T-helper 17 cell (primary cell): ENCODE measurements at places on chromosomes 4 and X. TPM values are rescaled to one million over a fixed set of nuclear protein-coding genes. Genes with fewer than 3 reads are reported as not detected.
A peak's percentile ranks its signal among the peaks of the same experiment; 100 is the strongest.

GRCh38 chr4:88794952-88795351 is 97.3 kb upstream of the NAP1L5 start:
- DNase-seq: no peak

USP46 gene
- total RNA-seq: 24.0 TPM

NALF2 gene
- total RNA-seq: 0.13 TPM

DNA sequence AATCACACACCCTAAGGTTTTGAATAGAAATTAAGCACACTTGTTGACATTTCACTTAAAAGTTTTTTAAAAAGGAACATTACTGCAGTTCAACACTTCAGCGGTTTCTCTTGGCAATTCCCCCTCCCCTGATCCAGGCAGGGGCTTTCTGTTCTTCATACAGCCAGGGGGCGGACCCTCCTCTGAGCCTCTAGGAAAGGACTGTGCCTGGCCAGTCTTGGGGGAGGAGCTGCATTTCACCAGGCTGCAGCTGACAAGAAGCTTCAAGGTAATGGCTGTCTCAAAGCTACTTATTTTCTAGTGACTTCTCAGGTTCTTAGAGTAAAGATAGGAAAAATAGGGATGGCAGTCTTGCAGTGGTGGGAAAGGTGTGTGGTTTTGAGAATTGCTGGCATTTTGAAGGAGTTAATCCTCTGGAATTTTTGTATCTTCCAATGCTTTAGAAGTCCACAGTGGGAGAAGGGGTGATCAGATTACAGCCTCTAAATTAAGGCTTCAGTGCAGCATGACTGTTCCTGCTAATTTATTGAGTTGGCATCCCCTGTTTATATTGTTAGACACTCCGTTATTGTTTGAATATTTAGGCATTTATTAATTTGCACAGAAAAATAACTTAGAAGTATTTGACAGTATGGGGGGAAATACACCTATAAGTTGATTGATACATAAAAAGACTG is 33.5 kb downstream of the PWWP3B start:
- DNase-seq: no peak

GRCh38 chr4:168648929-168649328 is 152.1 kb downstream of the PALLD start:
- no peak for DNase-seq

- no peak for DNase-seq
These were observed 552.7 kb downstream of the ZNF674 start for GRCh38 chrX:45992402-45993123.

- no peak for DNase-seq
These were observed 74.5 kb downstream of the UCHL1 start for GRCh38 chr4:41331224-41331623.

- DNase-seq: no peak
These were observed 337.6 kb downstream of the STIM2 start for GRCh38 chr4:27198246-27198645.

NR3C2 gene
- 42.5 TPM for total RNA-seq

- no peak for DNase-seq
These were observed 3.3 kb downstream of the PCDH10 start for GRCh38 chr4:133152330-133152821.

DNA sequence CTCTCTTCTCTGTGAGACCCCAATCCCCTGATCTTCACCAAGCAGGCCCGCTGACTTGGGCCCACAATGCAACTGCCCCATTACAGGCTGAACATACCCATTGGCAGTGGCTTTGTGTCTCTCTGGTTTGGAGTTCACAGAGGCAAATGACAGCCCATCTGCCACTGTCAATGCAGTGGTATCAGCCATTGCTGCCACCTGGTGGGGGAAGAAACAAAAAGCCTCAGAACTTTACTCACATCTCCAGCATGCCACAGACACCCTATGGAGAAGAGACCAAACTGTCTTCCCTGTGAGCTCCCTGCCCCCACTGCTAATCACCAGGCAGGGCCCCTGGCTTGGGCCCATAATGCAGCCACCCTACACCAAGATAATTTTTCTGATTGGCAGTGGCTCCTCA is 729.3 kb upstream of the ACTRT1 start:
- no peak for DNase-seq

GRCh38 chrX:129581904-129582303 is 41.8 kb downstream of the OCRL start:
- DNase-seq: no peak

GRCh38 chr4:7436256-7436655 is 1.5 kb upstream of the PSAPL1 start:
- DNase-seq: no peak

MAN2B2 gene
- total RNA-seq: 34.9 TPM

DNA sequence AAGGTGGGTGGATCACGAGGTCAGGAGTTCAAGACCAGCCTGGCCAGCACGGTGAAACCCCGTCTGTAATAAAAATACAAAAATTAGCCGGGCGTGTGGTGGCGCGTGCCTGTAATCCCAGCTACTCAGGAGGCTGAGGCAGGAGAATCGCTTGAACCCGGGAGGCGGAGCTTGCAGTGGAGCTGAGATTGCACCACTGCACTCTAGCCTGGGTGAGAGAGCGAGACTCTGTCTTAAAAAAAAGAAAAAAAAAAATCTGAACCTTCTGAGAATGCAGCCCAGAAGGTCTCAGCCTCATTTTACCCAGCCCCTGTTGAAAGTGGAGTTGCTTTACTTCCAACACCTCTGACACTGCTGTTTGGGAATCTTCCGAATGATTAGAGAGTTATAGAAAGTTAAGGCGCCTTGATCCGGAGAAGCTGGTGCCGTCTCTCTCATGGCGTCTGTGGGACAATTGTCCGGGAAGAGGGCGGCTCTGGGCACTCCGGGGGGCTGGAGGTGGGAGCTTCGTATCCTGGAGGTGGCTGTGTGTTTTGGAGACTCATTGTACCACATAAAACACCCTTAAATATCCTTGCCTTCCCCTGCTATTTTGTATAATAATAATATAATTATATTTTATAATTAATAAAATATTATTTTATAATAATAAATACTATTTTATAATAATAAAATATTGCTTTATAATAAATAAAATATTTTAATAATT is 92.7 kb upstream of the PPP2R3B start:
- no peak for DNase-seq

- DNase-seq: peak; percentile 67
These were observed 969 bp downstream of the STIM2 start for GRCh38 chr4:26861434-26862186.

- no peak for DNase-seq
These were observed 1064.6 kb upstream of the SLIT2 start for GRCh38 chr4:19187096-19187495.

DNA sequence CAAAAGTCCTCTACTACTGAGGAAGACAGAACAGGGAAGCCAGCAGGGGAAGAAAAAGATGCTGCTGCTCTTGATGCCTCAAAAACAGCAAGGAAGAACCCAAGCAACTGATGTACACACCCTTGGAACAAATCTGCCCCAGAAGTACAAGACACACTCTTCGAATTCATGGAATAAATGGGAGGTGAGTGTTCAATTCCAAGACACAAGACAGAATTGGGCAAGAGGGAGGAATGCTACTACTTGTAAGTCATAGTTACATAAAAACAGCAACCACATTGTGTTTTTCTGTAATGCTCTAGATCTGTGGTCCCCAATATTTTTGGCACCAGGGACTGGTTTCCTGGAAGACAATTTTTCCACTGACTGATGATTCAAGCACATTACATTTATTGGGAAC is 58.0 kb upstream of the H2AZ1 start:
- DNase-seq: no peak

GRCh38 chr4:139950568-139950967 is 203.4 kb downstream of the MAML3 start:
- DNase-seq: no peak

SPANXA2 gene
- total RNA-seq: not detected

DNA sequence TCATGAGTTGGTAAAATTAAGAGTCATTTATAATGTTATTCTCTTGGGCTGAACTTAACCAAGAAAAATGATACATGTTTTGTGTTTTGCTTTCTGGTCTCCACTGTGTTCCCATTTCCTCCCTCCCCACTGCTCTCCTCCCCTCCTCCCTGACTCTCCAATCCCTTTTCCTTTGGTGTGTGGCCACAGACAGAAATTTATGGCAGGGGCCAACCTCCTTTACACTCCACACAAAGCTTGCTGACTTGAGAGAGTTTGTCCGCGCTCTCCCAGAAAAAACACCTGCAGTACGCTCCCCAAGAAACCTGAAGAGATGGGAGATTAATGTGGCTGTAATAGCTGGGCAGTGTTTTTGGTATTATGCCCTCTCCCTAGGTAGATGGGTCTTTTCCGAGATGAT is 88.9 kb downstream of the ALPK1 start:
- no peak for DNase-seq

GRCh38 chrX:859329-859728 is 228.7 kb downstream of the SHOX start:
- DNase-seq: no peak

DNA sequence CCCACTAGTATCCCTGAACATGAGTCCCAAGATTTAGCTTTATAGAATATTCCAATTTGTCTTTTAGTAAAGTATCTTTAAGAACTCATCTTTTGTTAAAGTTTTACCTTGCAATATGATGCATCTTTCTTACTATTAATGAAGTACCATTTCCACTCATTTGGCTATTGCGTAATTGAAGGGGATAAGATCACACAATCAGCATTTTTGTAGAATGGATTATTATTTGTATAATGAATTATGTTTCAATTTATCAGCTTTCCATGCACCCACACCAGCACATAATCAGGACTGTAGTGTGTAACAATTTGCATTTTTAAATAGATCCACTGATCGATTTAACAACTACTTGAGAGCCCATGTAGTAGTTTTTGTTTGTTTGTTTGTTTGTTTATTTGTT is 1364.9 kb upstream of the IGFBP7 start:
- no peak for DNase-seq

DNA sequence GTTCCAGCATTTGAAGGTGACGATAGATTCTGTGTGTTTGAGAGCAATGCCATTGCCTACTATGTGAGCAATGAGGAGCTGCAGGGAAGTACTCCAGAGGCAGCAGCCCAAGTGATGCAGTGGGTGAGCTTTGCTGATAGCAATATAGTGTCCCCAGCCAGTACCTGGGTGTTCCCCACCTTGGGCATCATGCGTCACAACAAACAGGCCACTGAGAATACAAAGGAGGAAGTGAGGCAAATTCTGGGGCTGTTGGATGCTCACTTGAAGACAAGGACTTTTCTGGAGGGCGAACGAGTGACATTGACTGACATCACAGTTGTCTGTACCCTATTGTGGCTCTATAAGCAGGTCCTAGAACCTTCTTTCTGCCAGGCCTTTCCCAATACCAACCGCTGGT is 142.0 kb downstream of the PLS3 start:
- DNase-seq: no peak

GRCh38 chr4:93327346-93327745 is 501.2 kb upstream of the ATOH1 start:
- no peak for DNase-seq

DNA sequence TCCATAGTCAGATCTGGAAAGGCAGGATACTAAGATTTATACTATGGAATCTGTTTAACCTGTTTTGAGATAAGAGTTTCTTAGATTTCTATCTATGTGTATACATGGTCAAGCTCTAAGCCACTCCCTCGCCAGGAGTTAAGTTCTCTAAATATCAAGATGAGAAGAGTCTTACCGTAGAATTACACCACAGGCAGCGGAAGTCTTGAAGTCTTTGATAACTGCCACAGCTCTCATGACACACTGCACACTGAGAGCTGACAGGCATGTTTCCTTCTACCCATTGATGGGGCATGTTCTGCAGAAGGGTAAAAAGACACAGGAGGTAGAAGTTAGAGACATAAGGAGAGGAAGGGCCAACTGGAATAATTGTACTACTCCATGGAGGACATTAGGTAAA is 67.7 kb downstream of the DGKK start:
- DNase-seq: no peak

DNA sequence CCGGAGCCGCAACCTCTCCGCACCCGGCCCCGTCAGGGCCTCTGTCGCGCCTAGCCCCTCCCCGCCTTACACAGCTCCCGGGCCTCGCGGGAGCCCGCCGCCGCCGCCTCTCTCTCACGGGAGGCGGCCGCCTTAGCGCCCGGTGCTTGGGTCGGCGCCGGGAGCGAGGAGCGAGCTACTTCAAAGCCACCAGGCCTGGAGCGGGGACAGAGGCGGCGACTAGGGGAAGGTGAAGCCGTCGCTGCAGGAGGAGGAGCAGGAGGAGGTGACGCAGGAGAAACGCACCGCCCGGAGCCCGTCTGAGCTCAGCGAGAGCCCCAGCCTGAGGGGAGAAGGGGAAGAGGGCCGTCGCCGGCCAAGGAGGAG is 250 bp downstream of the USP9X start:
- DNase-seq: peak; percentile 63

DNA sequence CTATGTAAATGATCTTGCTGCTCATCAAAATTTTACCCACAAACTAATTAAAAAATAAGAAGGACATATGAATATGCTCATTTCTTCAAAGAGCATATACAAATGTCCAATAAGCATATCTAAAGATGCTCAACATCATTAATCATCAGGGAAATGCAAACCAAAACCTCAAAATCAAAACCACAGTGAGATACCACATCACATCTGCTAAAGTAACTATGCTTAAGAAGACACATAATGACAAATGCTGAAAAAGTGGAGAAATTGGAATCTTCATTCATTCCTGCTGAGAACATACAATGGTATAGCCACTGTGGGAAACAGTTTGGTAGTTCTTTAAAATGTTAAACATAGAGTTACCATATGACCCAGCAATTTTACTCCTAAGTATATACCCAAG is 81.9 kb downstream of the AFF2 start:
- DNase-seq: no peak

GRCh38 chrX:32408389-32408788 is 803.0 kb downstream of the DMD start:
- no peak for DNase-seq

- DNase-seq: no peak
These were observed 708.6 kb downstream of the C4orf33 start for GRCh38 chr4:129804461-129804981.

MCF2 gene
- 1.5 TPM for total RNA-seq

- DNase-seq: no peak
These were observed 15.8 kb upstream of the SYTL4 start for GRCh38 chrX:100747703-100748102.

GRCh38 chrX:2828344-2828958 is at the start of gene GYG2:
GYG2 (plus strand) TSS chrX:2828930; CDS start chrX:2830189, 1,259 bp downstream.
- no peak for DNase-seq

TAF1 gene
- 62.5 TPM for total RNA-seq

DNA sequence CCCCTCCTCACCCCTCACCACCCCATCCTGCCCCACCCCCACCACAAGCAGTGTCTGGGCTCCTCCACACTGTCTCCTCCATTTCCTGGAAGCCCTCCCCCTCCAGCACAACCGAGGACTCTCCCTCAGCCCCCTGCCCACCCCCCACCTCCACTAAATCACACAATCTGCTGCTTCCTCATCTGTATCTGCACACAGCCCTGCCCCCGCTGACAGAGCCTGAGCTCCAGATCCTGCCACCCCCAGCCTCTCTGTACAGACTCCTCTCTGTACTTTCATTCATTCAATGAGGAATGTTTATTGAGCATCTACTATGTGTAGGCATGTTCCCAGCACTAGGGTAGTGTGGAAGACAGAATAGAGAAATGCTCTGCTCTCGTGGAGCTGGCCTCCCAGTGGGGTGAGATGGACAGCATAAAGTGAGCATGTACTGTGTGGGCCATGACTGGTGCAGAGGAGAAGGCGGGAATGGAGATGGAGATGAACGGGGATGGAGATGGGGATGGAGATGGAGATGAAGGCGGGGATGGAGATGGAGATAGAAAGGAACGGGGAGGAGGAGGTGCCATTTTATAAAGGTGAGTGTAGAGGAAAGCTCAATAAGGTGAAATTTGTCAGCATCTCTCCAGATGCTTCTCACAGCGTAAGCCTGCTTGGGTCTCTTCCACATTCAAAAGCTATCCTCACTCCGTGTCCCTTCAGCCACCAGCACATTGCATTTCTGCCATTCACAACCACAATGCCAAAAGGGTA is 2.5 kb upstream of the PPP2R2C start:
- no peak for DNase-seq
